ENCODE measurements at places on chromosomes 3 and 15. TPM values are rescaled to one million over a fixed set of nuclear protein-coding genes. Genes with fewer than 3 reads are reported as not detected.

DNA sequence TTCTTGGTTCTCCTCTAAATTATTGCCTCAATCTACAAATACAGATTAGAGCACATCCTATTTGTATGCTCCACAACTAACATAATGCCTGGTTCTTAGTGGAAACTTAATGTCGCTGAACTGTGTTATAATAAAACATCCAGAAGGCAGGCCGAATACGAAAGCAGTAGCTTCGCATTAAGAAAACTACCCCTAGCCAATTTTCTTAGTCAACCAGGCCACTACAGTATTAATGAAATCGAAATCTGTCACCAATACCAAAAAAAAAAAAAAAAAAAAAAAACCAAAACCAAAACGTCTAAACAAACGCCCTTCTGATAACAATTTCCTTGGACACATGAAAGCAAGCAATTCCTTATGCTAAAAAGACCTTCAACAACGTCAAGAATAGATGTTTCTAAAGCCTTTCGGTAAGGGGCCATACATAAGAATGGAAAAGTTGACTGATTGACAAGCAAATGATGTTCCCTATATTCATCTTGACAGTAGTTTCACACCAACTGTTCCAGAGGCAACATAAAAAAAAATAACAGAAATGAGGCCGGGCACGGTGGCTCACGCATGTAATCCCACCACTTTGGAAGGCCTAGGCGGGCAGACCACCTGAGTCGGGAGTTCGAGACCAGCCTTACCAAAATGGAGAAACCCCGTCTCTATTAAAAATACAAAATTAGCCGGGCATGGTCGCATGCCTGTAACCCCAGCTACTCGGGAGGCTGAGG, 1.3 kb downstream of the DENND6A start:
- DNase-seq, result no peak

GRCh38 chr3:18153571-18154173, 271.5 kb downstream of the SATB1 start:
- no peak for DNase-seq

MME gene
- polyA plus RNA-seq, result 0.84 TPM

DLL4 gene
- polyA plus RNA-seq, result 6.8 TPM

DNA sequence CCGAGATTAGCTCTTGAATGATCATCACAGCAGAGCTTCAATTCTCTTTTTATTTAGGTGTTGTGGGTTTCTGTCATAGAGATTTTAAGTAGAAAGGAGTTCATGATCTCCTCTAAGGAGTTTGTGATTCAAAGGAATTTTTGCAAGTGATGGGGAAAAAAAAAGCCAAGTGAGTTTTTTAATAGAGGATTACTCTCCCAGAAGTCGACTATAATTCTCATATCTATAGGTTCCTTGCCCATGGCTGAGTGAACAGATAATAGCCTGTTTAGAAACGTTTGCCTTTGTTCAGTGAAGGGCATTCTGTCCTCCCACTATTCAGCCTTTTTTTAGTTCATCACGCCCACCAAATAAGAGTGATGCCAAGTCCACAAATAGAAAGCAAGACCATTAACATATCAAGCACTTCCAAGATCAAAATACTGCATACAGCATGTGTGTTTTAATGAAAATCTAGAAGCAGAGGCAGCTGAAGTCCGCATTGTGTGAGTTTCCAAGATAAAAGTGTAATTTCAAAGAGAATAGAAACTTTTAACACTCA, 398.4 kb upstream of the CNTN3 start:
- DNase-seq, result no peak

All from heart left ventricle (tissue), 16 donors.